CD4-positive, alpha-beta T cell (primary cell): ENCODE measurements at places on chromosomes 4 and X.
A peak's percentile ranks its signal among the peaks of the same experiment; 100 is the strongest.

DNA sequence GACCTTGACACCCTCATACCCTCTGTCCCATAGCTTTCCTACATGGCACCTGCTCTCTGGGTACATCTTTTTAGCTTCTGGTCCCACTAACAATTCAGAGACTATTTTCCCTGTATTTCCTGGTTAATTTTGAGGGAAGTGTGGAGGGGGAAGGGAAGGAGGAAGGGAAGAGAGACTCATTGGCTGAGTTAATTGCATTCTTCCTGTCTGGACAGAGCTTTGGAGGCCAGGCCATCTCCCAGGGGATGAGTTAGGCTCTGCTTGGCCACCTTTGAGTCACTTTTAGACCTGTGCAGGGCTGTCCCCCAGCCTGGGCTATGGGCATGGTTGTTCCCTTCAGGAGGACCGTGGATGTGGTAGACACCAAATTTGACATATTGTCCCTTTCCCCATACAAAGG, 167.9 kb upstream of the PGRMC2 start:
- DNase-seq: no peak

GRCh38 chrX:45952030-45952429, 593.2 kb downstream of the ZNF674 start:
- DNase-seq: no peak

- no peak for DNase-seq
These were observed 15.4 kb upstream of the ZNF41 start for GRCh38 chrX:47498411-47498810.

DNA sequence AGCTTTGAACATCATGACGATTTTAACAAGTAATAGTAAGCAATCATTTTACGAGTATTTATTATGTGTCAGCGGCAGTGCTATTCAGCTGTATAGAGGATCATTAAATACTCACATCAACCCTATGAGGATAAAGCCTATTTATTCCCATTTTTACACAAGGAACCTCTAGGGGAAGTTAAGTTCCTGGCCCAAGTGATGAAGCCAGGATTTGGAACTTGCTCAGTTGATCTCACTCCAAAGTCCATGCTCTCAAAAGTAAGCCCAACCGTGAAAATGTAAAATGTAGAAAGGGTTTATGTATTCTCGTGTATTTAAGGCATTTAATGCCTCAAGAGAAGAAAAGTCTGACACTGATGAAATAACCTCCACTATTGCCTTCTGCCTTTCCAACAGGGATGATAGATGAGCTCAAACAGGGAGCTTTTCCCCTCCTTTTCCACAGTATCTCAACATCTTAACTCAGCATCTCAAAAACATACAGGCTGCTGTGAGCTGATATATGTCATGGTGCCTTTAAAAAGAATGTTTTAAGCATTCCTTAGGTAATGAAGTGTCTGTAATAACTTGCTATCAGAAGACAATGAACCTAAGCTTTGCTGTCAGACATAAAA, 35.0 kb upstream of the PLA2G12A start:
- no peak for DNase-seq

DNA sequence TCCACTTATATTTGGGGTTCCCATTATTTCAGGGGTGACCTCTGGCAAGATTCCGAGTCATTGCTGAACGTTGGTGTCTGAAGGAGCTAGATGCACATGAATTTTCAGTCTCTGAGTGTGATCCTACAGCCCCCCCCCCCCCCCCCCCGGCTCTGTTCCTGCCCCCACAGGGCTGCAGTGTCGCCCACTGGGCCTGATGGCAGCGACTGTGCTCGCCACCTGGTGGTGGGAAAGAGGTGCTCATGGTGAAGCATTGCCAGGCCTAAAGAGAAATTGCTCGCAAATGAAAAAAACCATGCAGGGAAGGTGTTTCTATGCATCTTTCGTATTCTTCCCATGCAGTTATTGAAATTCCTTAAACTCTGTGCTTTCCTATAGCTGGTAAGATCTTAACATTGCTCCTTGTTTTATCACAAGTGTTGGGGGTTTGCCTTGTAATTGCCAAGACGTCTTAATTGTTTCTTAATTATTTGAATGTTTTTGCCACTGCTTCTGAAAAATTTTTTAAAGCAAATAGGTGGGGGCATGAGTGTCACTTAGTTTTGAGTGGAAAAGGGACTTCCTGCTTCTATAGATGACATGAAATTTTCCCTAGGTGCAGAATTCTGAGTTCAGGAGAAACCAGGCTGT, 63.2 kb downstream of the CLDN22 start:
- peak; percentile 15 for DNase-seq
